CD4-positive, alpha-beta memory T cell (primary cell): ENCODE measurements at places on chromosomes 7 and 10.

- no peak for DNase-seq
Measured at GRCh38 chr7:116165717-116166116, 44.6 kb upstream of the TES start.

GRCh38 chr7:151884312-151885201, 7.6 kb upstream of the PRKAG2 start:
- DNase-seq, result no peak

DNA sequence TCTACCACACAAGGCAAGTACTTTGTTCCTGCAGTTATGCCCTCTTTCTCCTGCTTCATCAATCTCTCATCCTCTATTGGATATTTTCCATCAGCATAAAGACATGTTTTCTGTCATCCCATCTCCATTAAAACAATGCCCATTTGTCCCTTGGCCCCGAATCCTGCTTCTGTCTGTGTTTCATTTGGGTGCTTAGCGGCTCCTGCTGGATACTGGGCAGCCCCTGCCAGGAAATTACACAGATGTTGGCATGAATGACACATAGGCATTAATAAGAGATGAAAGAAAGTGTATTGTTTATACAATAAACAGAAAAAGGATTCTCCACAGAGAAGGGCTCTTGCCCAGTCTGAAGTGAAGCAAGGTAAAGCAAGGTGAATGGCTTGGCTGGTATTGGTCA, 765.3 kb downstream of the REEP3 start:
- no peak for DNase-seq

DNA sequence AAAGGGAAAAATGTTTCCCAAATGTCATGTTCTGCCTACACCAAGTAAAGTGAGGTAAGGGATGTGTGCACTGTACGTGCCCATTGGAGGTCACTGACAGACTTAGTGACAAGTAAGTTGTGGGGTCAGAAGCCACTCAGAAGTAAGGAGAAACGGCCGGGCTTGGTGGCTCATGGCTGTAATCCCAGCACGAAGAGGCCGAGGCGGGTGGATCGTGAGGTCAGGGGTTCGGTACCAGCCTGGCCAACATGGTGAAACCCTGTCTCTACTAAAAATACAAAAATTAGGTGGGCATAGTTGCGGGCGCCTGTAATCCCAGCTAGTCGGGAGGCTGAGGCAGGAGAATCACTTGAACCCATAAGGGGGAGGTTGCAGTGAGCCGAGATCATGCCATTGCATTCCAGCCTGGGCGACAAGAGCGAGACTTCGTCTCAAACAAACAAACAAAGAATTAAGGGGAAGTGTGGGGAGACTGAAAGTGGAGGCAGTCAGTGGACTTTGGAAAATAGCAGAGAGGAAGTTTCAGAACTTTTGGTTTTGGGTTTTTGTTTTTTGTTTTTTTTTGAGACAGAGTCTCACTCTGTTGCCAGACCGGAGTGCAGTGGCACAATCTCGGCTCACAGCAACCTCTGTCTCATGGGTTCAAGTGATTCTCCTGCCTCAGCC, 114.8 kb downstream of the WDFY4 start:
- DNase-seq, result no peak

GRCh38 chr7:124073310-124073645, 40.4 kb upstream of the TMEM229A start:
- DNase-seq, result no peak

- DNase-seq, result no peak
Measured at GRCh38 chr10:72906446-72906845, 12.9 kb downstream of the OIT3 start.

DNA sequence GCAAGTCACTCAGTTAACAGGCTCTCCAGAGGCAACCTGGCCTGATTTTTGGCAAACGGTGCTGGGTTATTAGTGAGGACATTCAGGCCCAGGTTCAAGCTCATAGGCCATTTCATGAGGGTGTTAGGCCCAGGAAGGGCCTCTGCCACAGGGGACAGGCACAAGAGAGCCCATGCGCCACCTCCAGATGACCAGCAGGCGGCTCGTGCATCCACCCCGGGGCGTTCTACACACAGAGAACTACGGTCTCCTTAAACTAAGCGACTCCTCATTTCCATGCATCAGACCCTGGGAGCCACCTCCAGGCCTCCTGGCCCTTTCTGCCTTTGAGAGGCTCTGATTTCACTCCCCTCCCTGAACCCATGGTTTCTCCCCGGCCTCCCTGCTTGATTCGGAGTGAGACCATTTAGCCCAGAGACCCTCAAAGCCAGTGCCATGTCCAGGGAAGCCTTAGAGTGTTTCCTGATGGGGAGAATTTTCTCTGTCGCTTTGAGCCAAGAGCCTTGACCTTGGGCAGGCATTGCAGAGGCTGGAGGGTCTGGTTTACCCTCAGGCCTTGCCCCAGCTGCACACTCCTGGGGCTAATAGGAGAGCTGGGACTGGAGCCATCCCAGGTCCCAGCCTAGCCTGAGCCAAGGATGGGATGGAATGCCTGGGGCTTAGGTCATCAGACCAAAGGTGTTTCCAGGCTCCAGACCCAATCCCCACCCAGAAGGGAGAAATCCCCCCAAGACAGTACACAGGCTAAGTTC, 188.0 kb downstream of the GRID1 start:
- no peak for DNase-seq

GRCh38 chr10:29033311-29033940, 255.4 kb upstream of the LYZL1 start:
- DNase-seq, result no peak

- DNase-seq, result no peak
Measured at GRCh38 chr10:102988404-102989314, 70.6 kb downstream of the CNNM2 start.

GRCh38 chr7:155431711-155432110, 26.2 kb upstream of the EN2 start:
- no peak for DNase-seq

GRCh38 chr10:101189461-101190401, 39.5 kb downstream of the LBX1 start:
- no peak for DNase-seq

GRCh38 chr10:1673568-1674345, 63.6 kb downstream of the ADARB2 start:
- no peak for DNase-seq

DNA sequence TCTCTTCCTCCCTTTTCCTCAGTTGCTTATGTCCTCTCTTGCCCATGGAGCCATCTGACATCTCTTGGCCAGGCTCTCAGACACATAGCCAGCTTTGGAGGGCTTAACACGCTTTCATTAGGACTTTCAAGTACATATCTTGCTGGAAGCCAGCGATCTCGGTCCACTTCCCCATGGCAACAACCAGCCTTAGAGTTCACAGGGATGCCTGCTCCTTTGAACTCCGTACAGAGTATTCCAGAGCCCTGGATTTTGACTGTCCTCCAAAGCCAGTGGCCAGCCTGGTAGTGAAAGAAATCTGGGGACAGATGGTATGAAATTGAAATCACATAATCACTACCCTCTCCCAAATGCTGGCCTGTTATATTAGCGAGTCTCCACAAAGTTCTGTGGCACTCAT, 370.5 kb upstream of the NPVF start:
- no peak for DNase-seq

DNA sequence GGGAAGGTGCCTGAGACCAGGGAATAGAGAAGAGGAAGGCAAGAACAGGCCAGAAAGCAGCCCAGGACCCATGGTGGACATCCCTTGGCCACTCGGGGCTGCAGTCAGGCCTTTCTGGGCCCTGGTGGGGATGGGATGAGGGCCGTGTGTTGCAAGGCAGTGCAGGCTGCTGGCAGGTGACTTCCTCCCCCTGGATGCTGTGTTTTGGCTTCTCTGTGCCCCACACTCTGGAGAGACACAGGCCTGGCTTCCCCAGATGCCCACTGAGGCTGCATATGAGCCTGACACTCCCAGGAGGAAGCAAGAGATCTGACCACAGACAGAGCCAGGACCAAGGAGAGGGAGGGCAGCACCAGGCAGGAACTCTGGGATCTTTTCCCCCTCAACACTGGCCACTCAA, 39.9 kb downstream of the ANXA8 start:
- no peak for DNase-seq

DNA sequence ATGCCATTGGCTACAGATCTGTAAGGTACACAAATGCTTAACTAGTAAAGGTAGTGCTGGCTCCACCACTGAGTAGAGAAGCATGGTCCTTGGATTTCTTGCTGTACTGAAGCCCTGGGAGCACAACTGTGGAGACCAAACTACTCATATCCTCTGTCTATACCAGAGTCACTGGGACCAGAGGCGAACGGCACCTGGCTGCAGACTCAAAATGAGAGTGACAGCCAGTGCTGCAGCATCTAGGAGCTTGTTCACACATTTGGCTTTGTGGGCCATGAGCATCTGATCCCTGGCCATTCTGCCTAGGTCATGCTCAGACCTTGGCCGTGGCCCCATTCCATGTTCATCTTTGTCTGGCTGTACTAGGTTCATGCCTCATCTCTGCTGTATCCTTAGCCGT, 31.9 kb downstream of the LRRC18 start:
- no peak for DNase-seq

GRCh38 chr10:79186486-79187120, 117.8 kb downstream of the ZMIZ1 start:
- no peak for DNase-seq

- no peak for DNase-seq
Measured at GRCh38 chr10:62109587-62110293, 158.9 kb downstream of the RTKN2 start.

DNA sequence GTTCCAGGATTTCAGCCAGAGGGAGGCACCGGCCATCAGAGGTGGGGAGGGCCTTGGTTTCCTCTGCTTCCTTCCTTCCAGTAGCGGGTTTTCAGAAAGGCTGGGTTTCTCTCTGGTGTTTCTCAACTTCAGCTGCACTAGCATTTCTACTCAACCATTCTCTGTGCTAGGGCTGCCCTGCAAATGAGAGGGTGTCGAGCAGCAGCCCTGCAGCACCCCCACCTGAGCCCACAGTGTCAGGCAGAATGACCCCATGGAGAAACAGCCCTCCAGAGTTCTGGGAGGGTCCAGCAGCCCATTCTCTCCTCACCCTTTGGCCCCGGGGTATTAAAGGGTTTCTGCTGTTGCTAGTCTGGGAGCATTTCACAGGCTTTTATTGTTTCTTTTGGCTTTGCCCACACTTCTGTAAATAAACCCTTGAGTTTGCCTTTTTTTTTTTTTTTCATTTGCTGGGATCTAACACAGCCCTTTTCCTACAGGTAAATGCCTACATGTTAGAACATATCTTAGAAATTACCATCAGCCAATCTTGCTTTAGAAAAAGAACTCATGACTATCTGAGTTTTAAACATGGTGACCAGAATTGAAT, 151.5 kb upstream of the VIPR2 start:
- no peak for DNase-seq
